ENCODE measurements at places on chromosomes 5 and 9. TPM values are rescaled to one million over a fixed set of nuclear protein-coding genes. Genes with fewer than 3 reads are reported as not detected.

IFNA2 gene
- total RNA-seq = not detected

LRRC70 gene
- 0.30 TPM for total RNA-seq

ARHGEF37 gene
- 6.5 TPM for total RNA-seq

CDK7 gene
- 7.6 TPM for total RNA-seq

SPATA31E1 gene
- total RNA-seq = not detected
